ENCODE measurements at places on chromosomes 12 and 14.
A peak's percentile ranks its signal among the peaks of the same experiment; 100 is the strongest.

- H3K27ac ChIP-seq: no peak overlapping the region
- H3K36me3 ChIP-seq: peaks cover 4% of the 10 kb centered on the region
- DNase-seq: no peak
- peaks cover 4% of the 10 kb centered on the region for H3K4me1 ChIP-seq
- no peaks in the 10 kb centered on the region for H3K27me3 ChIP-seq
Observed at GRCh38 chr14:89855961-89856656, 98.4 kb downstream of the EFCAB11 start.

- H3K36me3 ChIP-seq: peaks cover 3% of the 10 kb centered on the region
- H3K27me3 ChIP-seq: no peaks in the 10 kb centered on the region
- peak overlapping the region; percentile 96 for H3K4me3 ChIP-seq
Observed at GRCh38 chr12:132146772-132147422, 2.6 kb downstream of the NOC4L start.

DNA sequence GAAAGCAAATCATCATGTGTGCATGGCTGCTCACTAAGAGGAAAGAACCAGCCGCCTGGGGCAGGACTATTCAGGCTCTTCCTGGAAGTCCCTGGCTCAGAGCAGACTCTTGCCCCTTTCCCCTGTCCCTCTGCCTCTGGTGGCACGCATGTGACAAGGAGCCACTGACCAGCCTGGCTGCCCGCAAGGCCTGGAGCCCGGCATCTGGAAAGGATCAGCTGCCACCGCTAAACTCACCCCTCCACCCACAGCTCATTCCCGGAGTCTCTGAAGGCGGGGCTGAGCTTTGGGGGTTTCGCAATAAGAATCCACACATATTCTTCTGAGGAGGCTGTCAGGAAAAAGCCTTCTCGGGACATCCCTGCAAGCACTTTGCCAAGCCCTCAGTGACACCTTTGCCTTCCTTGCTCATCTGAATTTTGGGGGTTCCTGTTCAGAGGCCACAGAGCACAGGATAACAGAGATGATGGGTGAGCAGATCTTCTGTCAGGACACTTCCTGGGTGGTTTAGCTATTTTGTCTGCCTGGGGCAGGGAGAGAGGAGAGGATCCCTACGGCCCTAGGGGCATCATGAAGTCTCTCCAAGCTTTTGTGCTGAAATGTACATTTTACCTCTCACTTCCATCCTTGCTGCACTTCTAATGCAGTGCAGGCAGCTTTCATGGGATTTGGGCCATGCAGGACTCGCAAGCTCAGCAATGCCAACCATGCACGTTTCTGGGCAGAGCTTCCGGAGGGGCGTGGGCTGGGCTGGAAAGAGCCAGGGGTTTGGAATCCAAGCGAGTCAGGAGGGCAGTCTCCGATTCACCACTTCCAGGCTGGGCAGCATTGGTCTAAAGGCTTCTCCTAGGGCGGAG, 124.8 kb upstream of the MAP1LC3B2 start:
- DNase-seq: no peak
- no peak overlapping the region for H3K27ac ChIP-seq
- H3K4me1 ChIP-seq: no peaks in the 10 kb centered on the region
- H3K27me3 ChIP-seq: peaks cover 20% of the 10 kb centered on the region

- no peak overlapping the region for H3K4me3 ChIP-seq
- no peaks in the 10 kb centered on the region for H3K27me3 ChIP-seq
- H3K36me3 ChIP-seq: peaks cover 11% of the 10 kb centered on the region
- H3K4me1 ChIP-seq: peaks cover 31% of the 10 kb centered on the region
Observed at GRCh38 chr12:94997061-94997460, 6.4 kb downstream of the NDUFA12 start.

DNA sequence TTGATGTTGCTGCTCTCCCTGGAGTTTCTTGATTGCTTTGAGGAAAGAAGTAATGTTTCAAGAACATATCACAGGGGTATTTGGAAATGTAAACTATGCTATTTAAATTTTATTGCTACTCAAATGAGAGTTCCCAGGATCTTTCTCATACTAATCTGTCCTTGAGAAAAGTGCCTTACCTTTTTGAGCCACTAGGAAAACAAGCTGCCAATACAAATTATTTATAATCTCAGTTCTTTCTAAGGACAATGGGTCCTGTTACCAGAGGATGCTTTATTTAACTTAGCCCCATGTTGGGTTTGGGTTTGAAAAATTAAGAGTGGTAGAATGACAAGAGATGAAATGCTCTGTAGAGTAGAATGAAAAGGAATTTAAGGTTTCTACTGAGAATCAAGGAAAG, 258.2 kb upstream of the PRKD1 start:
- no peaks in the 10 kb centered on the region for H3K27me3 ChIP-seq
- H3K36me3 ChIP-seq: no peaks in the 10 kb centered on the region
- H3K4me3 ChIP-seq: no peak overlapping the region
- H3K27ac ChIP-seq: no peak overlapping the region

DNA sequence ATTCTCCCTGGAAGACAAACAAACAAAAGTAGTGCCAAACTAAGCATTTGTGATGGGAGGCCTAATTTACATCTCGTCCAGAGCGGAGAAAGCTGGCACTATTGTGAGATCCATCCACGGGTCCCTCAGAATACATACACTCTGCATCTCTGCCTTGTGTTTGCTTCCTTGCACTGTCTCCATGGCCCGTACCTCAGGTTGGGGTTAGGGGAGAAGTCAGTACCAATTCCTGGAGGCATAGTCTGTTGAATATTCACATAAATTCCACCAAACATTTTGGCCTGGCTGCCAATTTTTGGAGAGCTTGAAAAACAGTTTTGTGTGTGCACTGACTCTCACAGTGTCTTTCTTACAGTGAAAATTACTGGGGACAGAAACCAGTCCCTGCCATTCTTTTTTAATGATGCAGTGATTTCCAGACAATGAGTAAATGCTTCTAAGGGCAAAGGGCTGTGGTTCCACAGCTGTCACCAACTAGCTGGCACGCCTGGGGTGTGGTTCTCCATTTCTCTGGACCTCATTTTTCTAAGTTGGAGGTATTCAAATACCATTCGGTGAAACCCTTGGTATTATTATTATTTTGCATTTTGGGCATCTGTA, 119.7 kb upstream of the HIF1A start:
- peaks cover 5% of the 10 kb centered on the region for H3K27me3 ChIP-seq
- peaks cover 2% of the 10 kb centered on the region for H3K36me3 ChIP-seq
- no peak overlapping the region for H3K27ac ChIP-seq
- peaks cover 22% of the 10 kb centered on the region for H3K4me1 ChIP-seq
- no peak for DNase-seq

GRCh38 chr12:16163146-16163545, 114.3 kb downstream of the SLC15A5 start:
- no peaks in the 10 kb centered on the region for H3K4me1 ChIP-seq
- H3K36me3 ChIP-seq: no peaks in the 10 kb centered on the region
- H3K4me3 ChIP-seq: no peak overlapping the region
- H3K27ac ChIP-seq: no peak overlapping the region
- no peaks in the 10 kb centered on the region for H3K27me3 ChIP-seq

DNA sequence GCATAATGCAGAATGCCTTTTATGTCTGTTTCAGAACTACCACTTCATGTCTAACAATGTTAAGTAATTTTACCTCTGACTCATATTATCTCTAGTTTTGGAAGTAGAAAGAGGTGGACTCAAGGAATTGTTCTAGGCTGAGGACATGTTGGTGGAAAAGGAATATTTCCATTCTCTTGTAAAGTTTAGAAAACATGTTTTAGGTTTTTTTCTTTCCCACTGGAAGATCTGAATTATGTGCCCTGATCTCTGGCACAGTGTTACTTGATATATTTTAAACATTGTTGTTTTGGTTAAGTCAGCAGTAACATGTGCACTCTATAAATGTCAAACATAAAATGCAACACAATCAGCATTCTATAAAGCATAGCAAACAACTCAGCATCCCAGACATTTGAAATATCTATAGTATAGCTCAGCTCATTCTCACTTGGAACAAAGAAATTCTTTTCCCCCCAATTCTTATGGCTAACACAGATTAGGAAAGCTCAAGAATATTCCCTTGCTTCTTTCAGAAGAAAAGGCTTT, 202.3 kb downstream of the STXBP6 start:
- H3K36me3 ChIP-seq: no peaks in the 10 kb centered on the region
- peaks cover 59% of the 10 kb centered on the region for H3K27me3 ChIP-seq
- no peak for DNase-seq
- no peak overlapping the region for H3K4me3 ChIP-seq
- H3K27ac ChIP-seq: no peak overlapping the region

GRCh38 chr12:61563665-61564450, 696.3 kb upstream of the USP15 start:
- no peak overlapping the region for H3K27ac ChIP-seq
- no peak overlapping the region for H3K4me3 ChIP-seq
- DNase-seq: no peak
- no peaks in the 10 kb centered on the region for H3K4me1 ChIP-seq
- no peaks in the 10 kb centered on the region for H3K27me3 ChIP-seq

DNA sequence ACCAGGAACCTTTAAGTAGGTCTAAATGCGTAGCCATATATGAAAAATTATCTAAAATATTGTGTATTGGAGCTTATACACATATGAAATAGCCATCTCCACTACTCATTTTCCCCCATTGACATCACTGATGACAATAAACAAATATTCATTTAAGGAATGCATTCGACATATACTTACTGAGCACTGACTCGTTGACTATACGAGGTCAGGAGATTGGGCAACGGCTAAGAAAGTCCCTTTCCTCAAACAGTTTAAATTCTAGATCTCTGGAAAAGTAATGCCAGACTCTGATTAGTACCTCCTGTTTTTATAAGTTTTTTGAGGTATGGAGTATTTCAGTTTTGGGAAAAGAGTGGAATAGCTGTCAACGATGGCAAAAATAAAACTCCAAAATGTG, 139.4 kb upstream of the DIO2 start:
- no peak overlapping the region for H3K27ac ChIP-seq
- no peaks in the 10 kb centered on the region for H3K4me1 ChIP-seq
- no peaks in the 10 kb centered on the region for H3K36me3 ChIP-seq

DNA sequence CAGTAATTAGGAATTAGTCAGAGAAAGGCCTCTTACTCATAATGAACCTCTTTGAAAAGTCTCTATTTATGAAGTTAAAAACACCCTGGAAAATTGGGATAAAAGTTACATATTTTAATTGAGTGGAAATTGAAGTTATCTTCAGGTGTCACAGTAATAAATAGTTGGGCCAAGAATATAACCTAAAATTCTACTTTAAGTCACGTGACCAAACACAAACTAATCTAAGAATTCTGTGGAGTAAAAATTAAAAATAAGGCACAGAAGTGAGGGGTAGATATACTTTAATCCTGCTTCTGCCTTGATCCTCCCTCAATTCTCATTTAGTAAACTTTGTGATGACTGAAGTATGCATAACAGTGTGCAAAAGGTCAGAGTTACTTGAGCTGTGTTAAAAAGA, 226.4 kb downstream of the NAV3 start:
- no peak overlapping the region for H3K4me3 ChIP-seq
- no peak for DNase-seq
- no peaks in the 10 kb centered on the region for H3K4me1 ChIP-seq

- no peaks in the 10 kb centered on the region for H3K36me3 ChIP-seq
- no peak for DNase-seq
- no peak overlapping the region for H3K4me3 ChIP-seq
- H3K4me1 ChIP-seq: no peaks in the 10 kb centered on the region
Observed at GRCh38 chr12:30219047-30219446, 435.3 kb upstream of the TMTC1 start.

GRCh38 chr12:116552773-116553373, 6.3 kb upstream of the MAP1LC3B2 start:
- H3K4me3 ChIP-seq: no peak overlapping the region
- no peaks in the 10 kb centered on the region for H3K4me1 ChIP-seq
- H3K27ac ChIP-seq: no peak overlapping the region
- DNase-seq: no peak

GRCh38 chr14:71737760-71738159, 194.5 kb upstream of the RGS6 start:
- peaks cover 4% of the 10 kb centered on the region for H3K4me1 ChIP-seq
- H3K36me3 ChIP-seq: peaks cover 5% of the 10 kb centered on the region
- no peak overlapping the region for H3K27ac ChIP-seq
- no peak overlapping the region for H3K4me3 ChIP-seq
- DNase-seq: no peak
- no peaks in the 10 kb centered on the region for H3K27me3 ChIP-seq

DNA sequence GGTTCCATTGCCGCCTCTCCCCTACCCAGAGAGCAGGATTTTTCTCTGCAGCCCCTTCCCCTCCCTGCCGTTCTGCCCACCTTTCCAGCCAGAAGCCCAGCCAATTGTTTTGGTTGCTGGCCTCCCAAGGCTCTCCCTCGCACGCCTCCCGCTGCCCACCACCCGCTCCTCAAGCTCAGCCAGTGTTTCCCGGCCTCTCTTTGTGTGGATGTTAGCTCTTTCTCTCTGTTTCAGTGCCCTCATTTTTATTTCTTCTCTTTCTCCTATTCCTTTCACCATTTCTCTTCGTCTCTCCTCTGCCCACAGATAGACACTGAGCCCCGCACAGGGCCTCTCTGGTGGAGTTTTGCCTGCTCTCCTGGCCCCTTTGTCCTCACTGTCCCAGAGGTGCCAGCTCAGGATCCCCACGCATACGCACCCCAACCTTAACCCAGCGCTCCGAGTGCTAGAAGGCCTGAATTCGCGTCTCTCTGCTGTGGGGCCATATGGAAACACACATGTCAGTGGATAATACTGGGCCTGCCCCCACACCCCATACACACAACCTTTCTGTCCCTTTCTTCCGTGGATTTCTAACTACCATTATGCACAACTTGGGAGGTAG, 54.9 kb downstream of the SMUG1 start:
- no peak overlapping the region for H3K27ac ChIP-seq
- peaks cover 10% of the 10 kb centered on the region for H3K4me1 ChIP-seq
- peaks cover 52% of the 10 kb centered on the region for H3K27me3 ChIP-seq

DNA sequence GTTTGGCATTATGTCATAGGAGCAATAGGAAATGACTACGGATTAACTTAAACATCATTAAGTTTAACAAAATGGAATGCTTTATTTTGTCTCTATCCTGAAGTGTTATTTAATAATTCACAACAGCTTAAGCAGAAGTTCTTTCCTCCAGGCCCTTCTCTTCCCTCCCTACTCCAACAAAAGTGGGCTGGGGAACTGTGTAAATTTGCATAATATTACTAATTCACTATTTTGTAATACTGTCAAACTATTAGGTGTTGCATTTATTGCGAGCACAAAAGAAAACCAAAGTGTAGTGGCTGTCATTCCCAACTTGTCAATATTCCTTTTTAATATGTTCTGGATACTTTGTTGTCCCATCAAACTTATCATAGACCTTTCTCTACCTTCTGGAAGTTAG, 69.8 kb downstream of the ATG14 start:
- DNase-seq: no peak
- H3K4me3 ChIP-seq: no peak overlapping the region
- no peaks in the 10 kb centered on the region for H3K27me3 ChIP-seq

GRCh38 chr12:117821480-117822175, 147.2 kb downstream of the KSR2 start:
- H3K4me3 ChIP-seq: no peak overlapping the region
- no peaks in the 10 kb centered on the region for H3K36me3 ChIP-seq
- no peak overlapping the region for H3K27ac ChIP-seq
- no peaks in the 10 kb centered on the region for H3K4me1 ChIP-seq
- peaks cover 17% of the 10 kb centered on the region for H3K27me3 ChIP-seq

DNA sequence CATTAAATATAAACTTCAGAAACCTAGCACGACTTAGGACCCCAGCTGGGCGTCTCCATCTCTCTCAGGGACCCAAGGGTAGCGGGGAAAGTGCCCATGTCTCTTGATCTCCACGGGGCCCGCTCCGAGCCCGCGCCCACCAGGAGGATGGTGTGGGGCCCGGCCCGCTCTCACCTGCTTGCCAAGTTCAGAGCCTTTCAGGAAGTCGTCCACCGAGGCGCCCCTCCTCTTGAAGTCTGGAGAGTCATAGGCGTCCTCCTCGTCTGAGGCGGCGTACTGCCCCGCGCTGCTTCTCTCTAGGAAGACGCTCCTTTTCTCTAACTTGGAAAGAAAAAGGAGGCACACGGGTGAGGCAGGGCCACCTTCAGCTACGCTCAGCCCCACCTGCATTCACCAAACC, 96.9 kb downstream of the PIWIL1 start:
- H3K4me1 ChIP-seq: no peaks in the 10 kb centered on the region
- no peaks in the 10 kb centered on the region for H3K36me3 ChIP-seq
- DNase-seq: no peak
- H3K27ac ChIP-seq: no peak overlapping the region
- no peak overlapping the region for H3K4me3 ChIP-seq

Measured in T-helper 17 cell (primary cell).